ENCODE measurements at places on chromosomes 11 and 22. TPM values are rescaled to one million over a fixed set of nuclear protein-coding genes. Genes with fewer than 3 reads are reported as not detected.

The FAM83F gene
- 0.07 TPM for total RNA-seq

The OTOG gene
- not detected for total RNA-seq

The PTPRCAP gene
- 348 TPM for total RNA-seq

The HBG1 gene
- total RNA-seq: not detected

The MS4A4A gene
- total RNA-seq: not detected

The MAP6 gene
- total RNA-seq: 4.9 TPM

DNA sequence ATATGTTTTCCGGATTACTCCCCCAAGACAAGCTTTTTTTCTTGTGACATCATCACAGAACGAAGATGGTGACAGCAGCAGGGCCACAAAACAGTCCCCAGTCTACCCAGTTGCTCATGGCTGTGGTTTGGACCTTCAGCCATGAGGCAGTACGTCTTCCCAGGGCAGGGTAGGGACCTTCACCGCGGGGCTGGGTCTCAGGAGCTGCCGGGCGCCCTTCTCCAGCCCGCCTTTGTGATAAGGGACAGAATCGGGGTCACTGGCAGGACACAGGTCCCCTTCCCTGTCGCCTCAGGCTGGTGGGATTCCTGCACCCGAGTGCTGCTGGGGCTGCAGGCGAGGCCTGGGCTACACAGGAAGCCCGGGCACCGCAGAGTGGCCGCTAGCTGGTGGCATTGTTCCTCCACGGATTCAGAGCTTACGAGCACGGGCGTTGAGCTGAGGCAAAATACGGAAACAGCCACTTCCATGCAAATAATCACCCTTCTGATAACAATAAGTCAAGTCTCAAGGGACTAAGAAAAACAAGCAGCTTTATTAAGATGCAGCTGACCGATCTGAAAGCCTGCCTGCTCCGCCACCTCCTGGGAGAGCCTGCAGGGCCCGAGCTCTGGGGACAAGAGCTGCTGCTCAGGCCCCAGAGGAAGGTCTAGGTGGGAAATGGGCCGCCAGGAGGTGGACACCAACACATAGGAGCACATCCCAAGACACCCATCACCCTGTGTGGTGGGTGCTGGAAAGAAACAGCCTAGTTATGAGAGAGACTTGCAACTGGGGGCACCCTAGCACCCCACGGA, 12.3 kb downstream of the TBX1 start:
- 0 out of 2 replicates have a peak, but pooled peaks cover 3% of the 10 kb centered on the region for H3K27me3 ChIP-seq
- H3K27ac ChIP-seq: no peak overlapping the region
- H3K36me3 ChIP-seq: no peaks in the 10 kb centered on the region
- peak; percentile 88 for DNase-seq
- peak overlapping the region; percentile 53 for H3K4me3 ChIP-seq
- H3K4me1 ChIP-seq: peaks cover 32% of the 10 kb centered on the region

DNA sequence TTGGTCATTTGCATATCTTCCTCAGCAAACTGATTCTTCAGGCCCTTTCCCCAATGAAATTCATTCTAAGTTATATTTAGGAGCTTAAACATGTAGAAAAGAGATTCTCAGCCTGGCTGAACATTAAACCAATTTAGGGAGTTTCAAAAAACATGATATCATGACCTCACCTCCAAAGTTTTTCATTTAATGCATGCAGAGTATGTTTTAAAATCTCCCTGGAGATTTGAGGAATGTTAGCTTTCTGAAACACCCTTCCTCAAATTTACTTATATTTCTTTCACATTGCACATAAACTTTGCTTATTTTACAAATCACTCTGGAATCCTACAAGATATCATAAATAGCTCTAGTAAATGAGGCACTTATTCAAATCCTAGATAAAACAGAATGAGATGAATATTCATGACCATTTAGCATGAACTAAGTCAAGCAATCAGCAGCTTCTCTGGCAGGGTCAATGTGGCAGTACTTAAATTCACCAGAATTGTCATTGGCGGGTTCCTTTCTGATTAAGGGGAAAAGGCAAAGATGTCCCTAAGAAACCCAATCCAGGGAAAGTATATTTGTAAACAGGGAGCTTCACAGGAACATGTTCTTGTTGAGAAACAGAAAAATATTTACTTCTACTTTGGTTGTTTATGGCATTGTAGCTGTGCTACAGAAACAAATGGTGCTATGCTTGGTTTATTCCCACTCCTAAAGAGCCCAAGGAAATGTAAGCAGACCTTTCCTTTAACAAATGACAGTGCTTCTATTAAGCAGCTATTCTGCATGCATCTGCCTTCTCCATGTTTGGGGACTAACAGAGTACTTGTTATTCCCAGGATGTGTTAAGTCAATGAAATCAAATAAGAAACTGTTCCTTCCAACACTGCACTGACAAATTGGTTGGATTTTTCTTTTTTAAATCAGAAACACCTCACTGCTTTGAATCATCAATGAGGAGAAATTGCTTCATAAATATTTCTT, 162.3 kb downstream of the C11orf87 start:
- H3K4me3 ChIP-seq: no peak overlapping the region
- no peaks in the 10 kb centered on the region for H3K4me1 ChIP-seq
- H3K27me3 ChIP-seq: 0 out of 2 replicates have a peak, but pooled peaks cover 2% of the 10 kb centered on the region
- no peak overlapping the region for H3K27ac ChIP-seq
- DNase-seq: no peak

DNA sequence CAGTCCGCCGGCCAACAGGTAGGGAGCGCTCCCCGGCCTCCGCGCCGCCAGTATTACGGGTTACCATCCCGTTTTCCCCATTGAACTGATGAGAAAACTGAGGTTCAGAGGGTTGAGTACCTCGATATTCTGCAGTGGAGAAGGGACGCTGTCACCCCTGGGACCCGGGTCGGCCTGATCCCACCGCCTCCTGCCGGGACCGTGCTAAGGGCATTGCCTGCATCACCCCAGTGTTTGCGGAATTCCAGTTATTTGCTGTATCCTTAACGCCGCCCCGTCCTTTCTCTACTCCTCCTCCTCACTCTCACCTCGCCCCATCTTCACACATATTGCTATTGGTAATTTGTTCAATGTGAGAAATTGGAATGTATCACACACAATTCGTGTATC, 370 bp upstream of the A4GALT start:
- no peak for DNase-seq
- H3K27me3 ChIP-seq: no peaks in the 10 kb centered on the region
- no peaks in the 10 kb centered on the region for H3K36me3 ChIP-seq
- peaks cover 22% of the 10 kb centered on the region for H3K4me1 ChIP-seq
- no peak overlapping the region for H3K4me3 ChIP-seq

GRCh38 chr22:49449377-49449776, 378.3 kb downstream of the BRD1 start:
- H3K4me3 ChIP-seq: no peak overlapping the region
- H3K27me3 ChIP-seq: no peaks in the 10 kb centered on the region

- no peak for DNase-seq
- H3K36me3 ChIP-seq: no peaks in the 10 kb centered on the region
- H3K4me1 ChIP-seq: no peaks in the 10 kb centered on the region
- H3K27me3 ChIP-seq: no peaks in the 10 kb centered on the region
- no peak overlapping the region for H3K4me3 ChIP-seq
These were observed 37.3 kb upstream of the ARL14EP start for GRCh38 chr11:30285416-30286121.

GRCh38 chr11:25775603-25776002, 556.3 kb upstream of the ANO3 start:
- no peaks in the 10 kb centered on the region for H3K4me1 ChIP-seq
- no peak overlapping the region for H3K4me3 ChIP-seq
- H3K27ac ChIP-seq: no peak overlapping the region
- no peak for DNase-seq
- H3K36me3 ChIP-seq: no peaks in the 10 kb centered on the region

GRCh38 chr11:72778535-72779494, 15.0 kb downstream of the STARD10 start:
- no peak for DNase-seq
- no peaks in the 10 kb centered on the region for H3K36me3 ChIP-seq
- H3K27me3 ChIP-seq: no peaks in the 10 kb centered on the region
- H3K4me1 ChIP-seq: peaks cover 3% of the 10 kb centered on the region
